PC-3 (cell line): ENCODE measurements at places on chromosomes 11 and 22. TPM values are rescaled to one million over a fixed set of nuclear protein-coding genes. Genes with fewer than 3 reads are reported as not detected.

Gene SLC25A45
- total RNA-seq = 12.7 and 13.1 TPM in 2 replicates

Gene OR8D1
- total RNA-seq = not detected in 2 replicates

Gene GGTLC2
- total RNA-seq = not detected in 2 replicates

Gene P4HA3
- total RNA-seq = 2.0 and 3.7 TPM in 2 replicates

Gene INTS4
- 42.2 and 50.8 TPM in 2 replicates for total RNA-seq

Gene RAB38
- total RNA-seq = not detected in 2 replicates

Gene MAPK11
- total RNA-seq = 7.0 and 7.6 TPM in 2 replicates

Gene SMDT1
- 17.5 and 18.3 TPM in 2 replicates for total RNA-seq

Gene SCGB1D4
- total RNA-seq = not detected in 2 replicates

Gene ESAM
- total RNA-seq = 10.4 and 10.8 TPM in 2 replicates

Gene BIK
- total RNA-seq = 24.6 and 29.4 TPM in 2 replicates

Gene MIOX
- not detected in 2 replicates for total RNA-seq

Gene TEX54
- total RNA-seq = not detected in 2 replicates

Gene TRIM5
- total RNA-seq = 16.1 and 18.6 TPM in 2 replicates

Gene SLC22A12
- total RNA-seq = not detected in 2 replicates

Gene SERGEF
- total RNA-seq = 13.7 and 14.0 TPM in 2 replicates

Gene PRRG4
- total RNA-seq = 12.9 and 17.9 TPM in 2 replicates

Gene GALNT18
- 34.5 and 41.1 TPM in 2 replicates for total RNA-seq

Gene OR5P2
- not detected in 2 replicates for total RNA-seq

Gene FCHSD2
- total RNA-seq = 7.1 and 8.8 TPM in 2 replicates

Gene NF2
- total RNA-seq = 113 and 154 TPM in 2 replicates

Gene TPH1
- total RNA-seq = 0.07 TPM in 1 of 2 replicates, not detected in the other

Gene GAL3ST3
- not detected in 2 replicates for total RNA-seq

Gene EFCAB6
- 0.07 and 1.2 TPM in 2 replicates for total RNA-seq

Gene COX8A
- total RNA-seq = 1,480 and 1,500 TPM in 2 replicates

Gene FGF19
- total RNA-seq = not detected in 2 replicates

Gene SCGB1D2
- not detected in 2 replicates for total RNA-seq

Gene AQP11
- 2.2 and 3.1 TPM in 2 replicates for total RNA-seq

Gene GLB1L3
- total RNA-seq = not detected in 2 replicates

Gene CNTN5
- total RNA-seq = not detected in 2 replicates

Gene TMEM191C
- 6.4 and 6.7 TPM in 2 replicates for total RNA-seq

Gene OR2AG2
- 0.15 TPM in 1 of 2 replicates, not detected in the other for total RNA-seq

Gene OR52N4
- not detected in 2 replicates for total RNA-seq

Gene CECR2
- not detected in 2 replicates for total RNA-seq

Gene DMC1
- not detected in 2 replicates for total RNA-seq

Gene ZNF280A
- not detected in 2 replicates for total RNA-seq

Gene IGLL1
- total RNA-seq = not detected in 2 replicates

Gene OR9I1
- not detected in 2 replicates for total RNA-seq

Gene ACTN3
- not detected in 2 replicates for total RNA-seq

Gene IFTAP
- total RNA-seq = 12.9 and 17.6 TPM in 2 replicates

Gene OR51T1
- not detected in 2 replicates for total RNA-seq

Gene RIMBP3C
- 0.29 TPM in 1 of 2 replicates, not detected in the other for total RNA-seq

Gene ANKK1
- total RNA-seq = 0.22 TPM in 1 of 2 replicates, not detected in the other

Gene OR8G1
- total RNA-seq = not detected in 2 replicates

Gene STK33
- total RNA-seq = not detected in 2 replicates

Gene FXYD6
- total RNA-seq = not detected in 2 replicates

Gene ADAMTS15
- 16.8 and 21.7 TPM in 2 replicates for total RNA-seq

Gene MMP12
- total RNA-seq = not detected in 2 replicates

Gene SYCE3
- total RNA-seq = 1.3 TPM in 1 of 2 replicates, not detected in the other
